ENCODE measurements at places on chromosomes 12 and 14. TPM values are rescaled to one million over a fixed set of nuclear protein-coding genes. Genes with fewer than 3 reads are reported as not detected.

DNA sequence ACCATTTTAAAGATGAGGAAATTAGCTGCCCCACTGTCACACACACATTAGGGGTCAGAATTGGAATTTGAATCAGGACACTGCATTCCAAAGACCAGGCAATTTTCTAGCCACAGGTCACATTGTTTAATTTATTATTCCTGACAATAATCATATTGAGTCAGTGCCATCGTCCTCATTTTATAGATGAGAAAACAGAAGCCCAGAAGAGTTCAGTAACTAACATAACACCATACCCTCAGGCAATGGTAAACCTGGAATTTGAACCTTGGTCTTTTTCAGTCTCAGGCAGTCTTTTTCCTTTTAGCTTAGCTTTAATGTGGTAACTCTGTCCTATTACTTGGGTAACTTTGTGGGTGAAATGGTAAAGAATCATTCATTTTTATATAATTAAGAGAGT is 330.3 kb upstream of the SYT1 start:
- no peak for DNase-seq

EPYC gene
- total RNA-seq = not detected

GRCh38 chr14:101076451-101077198 is 173.1 kb upstream of the RTL1 start:
- no peak for DNase-seq

DNA sequence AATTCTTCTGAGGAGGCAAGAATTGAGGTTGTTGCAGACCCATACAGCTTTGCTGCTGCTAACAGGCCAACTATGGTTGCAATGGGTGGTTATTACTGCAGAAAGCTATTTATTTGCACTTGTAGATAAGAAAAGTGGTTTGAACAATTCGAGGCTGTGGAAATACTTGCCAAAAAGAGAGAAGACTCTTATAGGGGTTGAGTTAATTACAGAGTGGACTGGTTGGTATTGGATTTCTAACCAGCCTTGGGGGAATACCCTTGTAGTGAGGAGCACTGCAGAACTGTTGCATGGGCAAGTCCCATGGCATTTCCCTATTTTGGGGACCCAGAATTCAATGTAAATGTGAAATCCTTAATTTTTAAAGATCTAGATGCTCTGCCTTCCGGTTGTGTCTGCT is 120.5 kb downstream of the KCNMB4 start:
- no peak for DNase-seq

DNA sequence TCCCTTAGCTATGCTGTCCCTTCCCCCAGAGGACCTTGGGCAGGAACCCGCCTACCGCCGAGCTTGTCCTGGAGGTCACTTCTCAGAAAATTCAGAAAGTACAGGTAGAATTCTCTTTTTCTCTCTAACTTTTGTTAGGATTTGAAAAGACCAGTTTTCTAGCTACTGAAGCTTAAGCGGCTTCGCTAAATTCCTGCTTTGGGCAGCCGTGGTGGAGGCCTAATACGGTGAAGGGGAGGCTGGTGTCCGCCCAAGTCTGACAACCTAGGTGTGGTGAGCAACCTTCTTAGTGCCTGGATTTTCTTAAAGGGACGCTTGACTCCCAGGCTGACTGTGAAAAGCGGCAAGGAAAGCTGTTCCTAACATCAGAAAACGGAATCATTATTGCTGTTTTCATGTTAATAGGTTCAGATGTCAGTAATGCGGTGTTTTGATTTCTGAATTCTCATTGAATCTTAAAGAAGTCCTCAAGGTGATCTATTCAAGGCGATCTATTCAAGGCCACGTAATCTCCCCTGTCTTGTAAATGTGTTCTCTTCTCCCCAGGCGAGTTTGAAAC is 835 bp downstream of the FGD4 start:
- DNase-seq = no peak

- no peak for DNase-seq
These were observed 39.0 kb upstream of the SFSWAP start for GRCh38 chr12:131671871-131672270.

DNA sequence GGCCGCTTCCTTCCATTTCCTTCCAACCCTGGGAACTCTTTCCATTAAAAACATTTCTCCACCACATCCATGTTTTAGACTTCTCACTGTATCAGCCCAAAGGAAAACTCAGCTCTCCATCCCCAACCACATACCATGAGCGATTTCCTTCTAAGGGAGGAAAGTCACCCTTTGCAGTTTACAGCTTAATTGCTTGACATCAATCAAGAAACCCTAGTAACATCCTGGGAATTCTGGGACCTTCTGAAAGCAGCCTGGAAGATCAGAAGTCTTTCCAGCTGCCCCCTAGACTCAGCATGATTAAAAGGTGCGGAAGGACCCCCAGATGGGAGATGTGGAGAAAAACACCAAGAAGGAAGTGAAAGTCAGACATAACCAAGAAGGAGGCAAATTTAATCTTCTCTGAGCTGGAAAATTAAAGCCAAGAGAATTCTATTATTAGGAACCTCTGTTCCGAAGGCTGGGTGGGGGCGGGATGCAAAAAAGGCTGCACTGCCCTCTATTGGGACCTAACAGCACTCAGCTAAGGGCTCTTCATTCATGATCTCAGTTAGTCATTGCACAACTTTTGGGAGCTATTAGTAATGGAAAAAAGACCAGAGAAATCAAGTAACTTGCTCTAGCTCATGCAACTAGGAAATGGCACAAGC is 73.3 kb upstream of the PLXNC1 start:
- peak; percentile 63 for DNase-seq

CACNB3 gene
- 13.3 TPM for total RNA-seq

DNA sequence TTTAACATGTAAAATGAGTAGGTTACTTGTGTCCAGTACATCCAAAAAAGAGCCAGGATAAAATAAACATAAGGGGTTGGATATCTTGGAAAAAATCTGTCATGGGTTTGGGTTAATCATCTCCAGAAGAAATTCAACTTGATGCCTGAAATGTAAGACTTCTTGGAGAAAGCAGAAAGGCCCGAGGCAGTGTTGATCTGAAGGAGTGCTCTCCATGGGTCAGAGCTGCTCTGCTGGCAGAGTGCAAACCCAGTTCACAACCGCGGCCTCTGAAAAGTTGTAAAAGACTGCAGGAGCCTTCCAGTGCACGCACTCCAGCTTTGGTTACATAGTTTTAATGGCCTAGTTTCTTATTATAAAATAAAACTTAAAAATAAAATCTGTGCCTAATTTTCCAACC is 97.3 kb upstream of the ALX1 start:
- DNase-seq = no peak

DNA sequence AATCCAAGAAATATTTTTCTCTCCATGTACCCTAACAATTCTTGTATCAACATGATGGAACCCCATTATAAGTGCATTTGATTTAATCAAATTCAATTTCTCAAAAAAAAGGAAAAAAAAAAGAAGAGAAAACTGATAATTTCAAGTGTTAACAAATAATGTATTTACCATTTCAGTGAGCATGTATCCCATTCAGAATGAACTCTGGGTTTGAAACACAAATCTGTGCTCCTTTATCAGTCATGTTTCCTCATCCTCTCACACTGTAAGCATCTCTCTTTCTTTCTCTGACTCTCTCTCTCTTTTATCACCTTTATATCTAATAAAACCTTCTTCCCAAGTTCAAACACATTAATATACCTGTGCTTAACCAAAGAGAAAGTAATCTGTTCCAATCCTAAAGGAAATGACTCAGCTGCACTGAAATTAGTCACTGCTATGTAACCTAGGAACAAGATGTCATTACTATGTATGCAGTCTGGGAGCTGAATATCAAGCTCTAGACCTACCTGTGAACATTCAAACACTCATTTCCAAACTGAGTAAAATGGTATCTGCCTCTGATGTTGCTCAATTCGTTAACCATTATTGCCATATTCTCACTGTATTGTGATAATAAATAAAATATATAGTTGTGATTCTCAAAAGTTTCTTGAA is 135.0 kb upstream of the LRIG3 start:
- peak; percentile 89 for DNase-seq

SRSF5 gene
- total RNA-seq = 191 TPM
